CD4-positive, alpha-beta memory T cell (primary cell): ENCODE measurements at places on chromosomes 6 and 20. TPM values are rescaled to one million over a fixed set of nuclear protein-coding genes. Genes with fewer than 3 reads are reported as not detected.

FRS3 gene
- total RNA-seq = 10.0 TPM

SAPCD1 gene
- total RNA-seq = 2.7 TPM

GFOD1 gene
- 0.97 TPM for total RNA-seq

DNA sequence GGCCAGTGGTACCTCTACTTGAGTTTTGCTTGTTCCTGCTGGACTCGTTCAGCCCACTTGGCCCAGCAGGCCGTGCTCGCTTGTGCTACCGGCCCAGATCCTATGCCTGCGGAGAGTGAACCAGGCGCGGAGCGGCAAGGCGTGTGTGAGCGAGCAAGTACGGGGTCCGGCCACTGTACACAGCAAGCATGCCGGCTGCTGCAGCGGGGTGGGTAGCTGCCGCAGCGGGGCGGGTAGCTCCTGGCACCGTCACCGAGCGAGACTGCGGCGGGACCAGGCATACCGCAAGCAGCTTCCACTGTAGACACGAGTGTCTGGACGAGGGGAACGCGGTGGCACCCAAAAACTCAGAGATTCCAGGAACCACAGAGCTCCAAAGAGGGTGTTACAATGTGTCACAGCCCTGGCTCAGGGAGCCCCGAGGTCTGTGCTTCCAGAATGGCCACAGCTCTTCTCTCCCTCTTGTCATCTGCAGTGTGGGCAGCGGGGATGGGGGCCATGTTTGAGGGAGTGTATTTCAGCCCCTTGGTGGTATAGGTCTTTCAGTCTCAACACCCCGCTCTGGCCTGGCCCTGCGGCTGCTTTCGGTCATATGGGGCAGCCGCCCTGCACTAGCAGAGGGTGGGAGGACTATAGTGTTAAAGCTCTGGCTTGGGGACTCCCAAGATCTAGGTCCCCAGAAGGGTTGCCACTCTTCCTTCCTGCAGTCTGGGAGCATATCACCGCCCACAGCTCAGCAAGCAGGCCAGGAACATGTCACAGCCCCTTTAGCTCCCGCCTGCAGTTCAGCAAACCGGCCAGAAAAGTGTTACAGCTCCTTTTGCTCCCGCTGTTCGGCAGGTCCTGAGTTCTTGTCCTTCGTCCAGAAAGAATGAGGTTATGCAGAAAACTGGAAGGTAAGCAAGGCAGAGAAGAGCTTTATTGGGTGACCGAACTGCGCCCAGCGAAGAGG is 6.1 kb upstream of the RWDD1 start:
- no peaks in the 10 kb centered on the region for H3K27me3 ChIP-seq
- H3K4me3 ChIP-seq = no peak overlapping the region
- no peak overlapping the region for H3K27ac ChIP-seq
- H3K4me1 ChIP-seq = peaks cover 7% of the 10 kb centered on the region

DNA sequence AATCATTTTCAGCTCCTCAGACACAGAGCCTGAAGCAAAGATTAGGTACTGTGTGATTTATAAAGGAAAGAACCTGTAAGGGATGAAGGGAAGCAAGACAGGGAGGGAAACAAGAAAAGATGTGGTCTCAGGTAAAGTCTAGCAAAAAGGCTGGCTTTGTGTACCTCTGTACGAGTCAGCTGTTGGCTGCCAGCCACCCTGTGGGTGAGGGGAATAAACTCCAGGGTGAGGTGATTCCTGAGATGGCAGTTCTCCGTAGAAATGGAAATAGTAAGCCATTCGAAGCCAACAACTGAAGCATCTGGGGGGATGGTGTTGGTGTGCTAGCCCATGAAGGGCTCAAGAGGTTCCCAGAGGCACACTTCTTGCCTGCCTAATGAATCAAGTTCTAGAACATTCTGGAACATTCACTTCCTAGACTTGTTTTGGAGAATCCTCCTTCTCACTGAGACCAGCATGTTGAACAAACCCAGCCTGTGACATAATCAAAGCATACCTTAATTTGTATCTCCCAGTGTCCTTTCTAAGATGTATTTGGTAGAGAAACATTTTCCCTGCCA is 10.6 kb upstream of the TTPAL start:
- H3K4me3 ChIP-seq = no peak overlapping the region
- DNase-seq = no peak
- no peak overlapping the region for H3K27ac ChIP-seq
- H3K27me3 ChIP-seq = no peaks in the 10 kb centered on the region

DNA sequence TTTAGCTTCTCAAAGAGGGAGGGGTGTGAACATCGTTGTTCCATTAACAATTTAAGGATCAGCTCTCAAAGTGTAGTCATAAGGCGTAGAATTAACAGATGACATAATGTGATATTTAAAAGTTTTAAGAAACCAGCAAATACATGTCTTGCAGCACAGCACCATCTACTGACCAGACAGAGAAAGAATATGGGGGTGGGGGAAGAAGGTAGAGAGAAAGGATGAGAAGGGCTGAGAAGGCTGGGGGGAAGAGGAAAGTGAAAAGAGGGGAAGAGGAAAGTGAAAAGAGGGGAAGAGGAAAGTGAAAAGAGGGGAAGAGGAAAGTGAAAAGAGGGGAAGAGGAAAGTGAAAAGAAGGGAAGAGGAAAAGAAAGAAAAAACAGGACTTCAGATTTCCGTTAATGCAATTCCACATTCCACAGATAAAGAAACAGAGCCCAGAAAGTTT is 80.9 kb downstream of the HAO1 start:
- DNase-seq = no peak
- no peak overlapping the region for H3K27ac ChIP-seq
- H3K4me3 ChIP-seq = no peak overlapping the region
- no peaks in the 10 kb centered on the region for H3K36me3 ChIP-seq
- no peaks in the 10 kb centered on the region for H3K4me1 ChIP-seq

DNA sequence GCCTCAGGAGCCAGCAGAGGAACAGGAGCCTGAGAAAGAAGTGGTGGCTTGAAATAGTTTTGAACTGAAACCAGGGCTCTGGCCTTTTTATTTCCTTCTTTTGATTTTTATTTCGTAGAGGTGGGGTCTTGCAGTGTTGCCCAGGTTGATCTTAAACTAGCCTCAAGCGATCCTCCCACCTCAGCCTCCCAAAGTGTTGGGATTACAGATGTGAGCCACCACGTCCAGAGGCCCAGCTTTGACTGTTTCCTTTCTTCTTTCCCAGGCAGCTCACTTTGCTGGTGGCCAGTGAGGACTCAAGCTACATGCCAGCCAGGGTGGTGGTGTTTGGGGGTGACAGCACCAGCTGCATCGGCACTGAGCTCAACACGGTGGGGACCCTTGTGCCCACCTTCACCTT is 20.5 kb downstream of the CUL9 start:
- no peak overlapping the region for H3K4me3 ChIP-seq
- H3K36me3 ChIP-seq = peaks cover 21% of the 10 kb centered on the region
- DNase-seq = no peak
- no peak overlapping the region for H3K27ac ChIP-seq

DNA sequence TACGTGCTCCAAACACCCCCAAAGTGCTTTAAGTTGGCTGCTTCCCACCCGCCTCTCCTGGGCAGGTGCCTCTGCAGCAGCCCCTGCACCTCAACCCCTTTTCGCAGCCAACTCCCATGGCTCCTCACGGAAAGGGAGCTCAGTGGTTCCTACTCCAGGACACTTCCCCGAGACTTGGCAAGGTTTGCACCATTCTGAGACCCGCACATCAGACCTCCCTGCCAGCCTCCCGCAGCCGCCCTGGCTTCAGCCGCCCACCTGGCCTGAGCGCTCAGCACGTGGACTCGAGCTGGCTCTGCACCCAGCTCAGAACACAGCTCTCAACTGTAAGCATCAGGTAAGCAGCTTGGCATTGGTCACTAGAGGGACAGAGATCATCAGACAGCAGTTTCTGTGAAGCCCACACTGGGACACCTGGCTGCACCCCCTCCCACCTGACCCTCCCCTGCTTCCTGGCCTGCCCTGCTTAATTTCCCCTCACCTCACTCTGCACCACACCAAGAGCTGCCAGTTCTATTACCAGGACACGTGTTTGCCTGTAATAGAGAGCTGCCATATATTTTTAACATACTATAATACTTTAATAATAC is 28.5 kb downstream of the GMDS start:
- no peak overlapping the region for H3K27ac ChIP-seq
- no peak overlapping the region for H3K4me3 ChIP-seq
- H3K27me3 ChIP-seq = no peaks in the 10 kb centered on the region
- H3K4me1 ChIP-seq = peaks cover 7% of the 10 kb centered on the region
- no peak for DNase-seq
